Activated CD4-positive, alpha-beta T cell treated with anti-CD3 and anti-CD28 coated beads, Interleukin-2, amount 50 U/mL, for 24 hours (primary cell): ENCODE measurements at places on chromosomes 5 and 9.

- DNase-seq, result no peak
Observed at GRCh38 chr5:136418301-136418700, 53.0 kb upstream of the TRPC7 start.

DNA sequence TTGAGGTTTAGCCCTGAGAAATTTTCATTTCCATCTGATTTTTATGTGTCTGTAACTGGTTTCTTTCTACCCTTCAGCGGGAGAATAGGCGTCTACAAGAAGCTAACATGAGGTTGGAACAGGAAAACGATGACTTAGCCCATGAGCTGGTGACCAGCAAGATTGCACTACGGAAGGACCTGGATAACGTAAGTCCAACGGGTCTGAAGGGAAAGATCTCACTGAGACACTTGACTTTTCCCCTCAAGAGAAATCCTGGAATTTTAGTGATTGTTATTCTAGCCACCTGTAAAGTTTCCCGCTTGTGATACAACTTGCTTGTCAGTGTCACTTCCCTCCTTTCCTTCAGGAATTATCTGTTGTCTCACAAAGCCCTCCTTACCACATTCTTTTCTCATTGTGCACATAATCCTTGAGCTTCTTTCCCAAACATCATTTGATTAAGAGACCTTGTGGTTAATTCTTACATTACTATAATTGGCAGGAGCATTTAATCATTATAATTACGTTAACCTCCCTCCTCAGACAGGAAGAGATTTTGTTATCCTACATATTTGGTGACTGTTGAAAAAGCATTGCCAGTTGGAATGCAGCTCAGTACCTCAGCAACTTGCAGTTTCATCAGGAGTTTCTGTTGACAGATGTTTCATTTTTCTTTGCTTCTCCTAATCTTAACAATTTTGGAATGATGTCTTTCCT lies 56.9 kb downstream of the GPR21 start:
- no peak for DNase-seq

GRCh38 chr9:13430368-13431221 lies 151.1 kb upstream of the MPDZ start:
- DNase-seq, result no peak

DNA sequence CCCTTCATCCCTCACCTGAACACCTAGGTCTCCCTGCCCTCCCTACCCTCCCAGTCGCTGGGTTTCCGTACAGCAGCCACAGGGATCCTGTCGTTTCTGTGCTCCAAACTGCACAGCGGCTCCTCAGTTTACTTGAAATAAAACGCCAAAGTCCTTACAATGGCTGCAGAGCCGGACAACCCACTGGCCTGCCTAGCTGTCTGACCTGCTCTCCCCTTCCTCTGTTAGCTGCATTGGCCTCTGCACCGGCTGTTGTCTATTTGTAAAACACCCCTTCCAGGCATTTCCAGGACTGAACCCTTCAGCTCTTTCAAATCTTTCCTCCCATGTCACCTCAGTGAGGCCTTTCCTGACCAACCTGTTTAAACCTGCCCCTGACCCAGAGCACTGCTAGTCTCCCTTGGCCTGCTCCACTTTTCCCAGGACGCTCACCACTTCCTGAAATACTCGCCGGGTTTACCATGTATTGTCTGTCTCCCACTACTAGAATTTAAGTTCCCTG lies 9.1 kb upstream of the MGAT1 start:
- no peak for DNase-seq

- no peak for DNase-seq
Observed at GRCh38 chr9:95155220-95155619, 162.3 kb downstream of the FANCC start.

GRCh38 chr5:65213921-65214525 lies 267.7 kb downstream of the ADAMTS6 start:
- DNase-seq, result no peak
